Cortex of kidney (tissue), 1 donor: ENCODE measurements at places on chromosomes 5 and 9.

- no peak for DNase-seq
These were observed 610.4 kb upstream of the CDH10 start for GRCh38 chr5:25255128-25255527.

GRCh38 chr5:141603923-141604717, 14.7 kb downstream of the DIAPH1 start:
- no peak for DNase-seq

DNA sequence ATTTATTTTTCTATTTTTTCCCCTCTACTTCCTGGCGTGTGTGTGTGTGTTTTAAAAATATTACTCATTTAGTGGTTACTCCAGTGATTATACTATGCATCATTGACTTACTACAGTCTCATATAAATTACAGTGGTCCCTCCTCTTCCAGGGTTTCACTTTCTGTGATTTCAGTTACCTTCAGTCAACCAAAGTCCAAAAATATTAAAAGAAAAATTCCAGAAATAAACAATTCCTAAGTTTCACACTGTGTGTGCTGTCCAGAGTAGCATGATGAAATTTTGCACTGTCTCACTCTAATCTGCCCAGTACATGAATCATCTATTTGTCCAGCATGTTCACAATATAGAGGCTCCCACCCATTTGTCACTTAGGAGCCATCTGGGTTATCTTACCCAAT, 47.4 kb upstream of the CCDC112 start:
- no peak for DNase-seq

DNA sequence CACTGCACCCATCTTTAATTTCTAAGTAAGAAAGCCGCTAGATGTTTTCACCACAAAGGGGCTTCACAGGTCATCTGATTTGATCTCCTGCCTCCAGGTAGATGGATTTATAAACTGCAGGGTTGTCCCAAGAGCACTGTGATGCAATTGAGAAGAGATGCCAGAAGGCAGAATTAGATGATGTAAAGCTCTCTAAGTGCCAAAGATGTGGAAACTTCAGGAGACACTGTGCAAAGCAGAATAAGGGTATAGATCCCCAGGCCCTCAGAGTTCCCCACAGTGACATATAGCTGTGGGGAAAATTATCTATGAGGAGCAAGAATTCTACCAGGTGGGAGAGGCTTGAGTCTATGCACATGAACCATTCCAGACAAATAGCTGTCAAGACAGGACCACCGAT, 90.5 kb downstream of the FSTL4 start:
- no peak for DNase-seq

DNA sequence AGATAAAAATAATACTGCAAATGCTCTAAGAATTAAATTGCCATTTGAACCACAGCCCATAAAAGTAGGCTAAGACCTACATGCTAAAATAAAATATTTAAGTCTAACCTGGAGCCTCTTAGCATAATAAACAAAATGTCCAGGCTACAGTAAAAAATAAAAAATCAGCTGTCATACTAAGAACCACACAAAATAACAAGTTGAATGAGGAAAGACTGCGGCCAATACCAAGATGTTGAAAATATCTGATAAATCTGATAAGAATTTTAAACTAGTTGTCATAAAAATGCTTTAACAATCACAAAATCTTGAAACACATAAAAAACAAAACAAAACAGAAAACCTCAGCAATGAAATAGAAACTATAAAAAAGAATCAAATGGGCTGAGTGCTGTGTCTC, 336.9 kb upstream of the MSX2 start:
- no peak for DNase-seq

DNA sequence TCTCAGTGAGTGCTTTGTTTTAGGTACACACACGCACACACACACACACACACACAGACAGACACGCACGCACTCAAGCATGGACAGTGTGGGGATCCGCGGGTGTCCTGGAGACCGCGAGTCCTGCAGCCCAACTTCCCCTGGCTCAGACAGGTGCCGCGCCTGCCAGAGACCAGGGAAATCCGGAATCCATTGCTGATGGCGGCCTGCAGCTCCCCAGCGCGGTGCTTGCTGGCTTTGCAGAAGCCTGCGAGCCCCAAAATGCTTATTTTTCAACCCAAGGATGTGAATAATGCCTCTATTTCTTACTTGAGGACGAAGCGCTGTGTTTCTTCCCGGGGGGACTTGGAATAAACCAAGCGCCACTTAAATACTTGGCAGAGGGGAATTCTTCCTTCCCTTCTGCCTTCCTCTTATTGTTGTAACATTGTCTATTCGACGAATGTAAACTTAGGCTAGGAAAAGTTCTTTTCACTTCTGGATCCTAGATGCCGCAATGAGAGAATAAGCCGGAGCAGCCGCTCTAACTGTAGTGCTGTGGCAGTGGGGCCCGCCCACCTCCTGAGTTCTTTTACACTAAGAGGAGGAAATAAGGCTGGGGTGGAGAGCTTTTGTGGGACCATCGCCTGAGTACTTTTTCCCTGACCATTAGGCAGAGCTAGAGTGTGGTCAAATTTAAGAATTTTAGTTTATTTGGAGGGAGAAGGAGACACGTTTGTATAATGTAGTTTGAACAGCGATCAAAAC, 802 bp downstream of the ITGA2 start:
- DNase-seq, result peak; percentile 11

DNA sequence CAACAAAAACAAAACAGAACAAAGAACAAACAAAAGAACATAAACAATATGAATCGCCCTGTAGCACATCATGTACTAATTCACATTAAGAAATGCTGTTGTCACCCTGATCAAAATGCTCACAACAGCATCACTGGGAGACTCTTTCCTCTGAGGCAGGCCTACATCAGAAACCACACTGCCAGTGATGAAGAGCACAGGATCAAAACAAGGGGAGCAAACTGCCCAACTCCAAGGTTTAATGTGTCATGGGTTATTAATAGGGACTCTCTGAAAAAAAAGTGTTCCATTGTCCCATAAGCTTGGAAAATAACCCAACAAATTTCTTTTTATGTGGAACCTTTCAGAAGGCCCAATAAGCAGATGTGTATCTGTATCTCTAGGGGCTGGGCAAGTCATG, 74.2 kb downstream of the PTPN3 start:
- DNase-seq, result no peak

- DNase-seq, result no peak
These were observed 9.4 kb upstream of the MAPK9 start for GRCh38 chr5:180301253-180301652.

DNA sequence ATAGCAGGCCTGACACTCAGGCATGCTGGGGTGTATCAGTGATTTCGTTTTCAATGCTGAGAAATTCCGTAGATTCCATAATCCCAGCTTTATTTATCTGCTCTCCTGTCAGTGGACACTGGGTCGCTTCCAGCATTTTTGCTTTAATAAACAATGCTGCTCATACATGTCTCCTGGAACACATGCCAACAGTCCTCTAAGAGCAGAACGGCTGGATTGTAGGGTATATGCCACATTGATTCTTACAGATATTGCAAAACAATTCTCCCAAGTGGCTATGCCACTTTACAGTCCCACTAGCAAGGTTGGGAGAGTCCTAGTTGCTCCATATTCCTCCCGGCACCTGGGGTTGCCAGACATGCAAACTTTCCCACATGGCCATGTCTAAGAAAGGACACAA, 81.9 kb downstream of the RAPGEF1 start:
- DNase-seq, result no peak

- no peak for DNase-seq
These were observed 29.8 kb downstream of the ELAVL2 start for GRCh38 chr9:23796209-23796608.

GRCh38 chr9:37029776-37030610, 4.1 kb downstream of the PAX5 start:
- no peak for DNase-seq

- DNase-seq, result no peak
These were observed 50.5 kb downstream of the HACD4 start for GRCh38 chr9:20980832-20981455.

DNA sequence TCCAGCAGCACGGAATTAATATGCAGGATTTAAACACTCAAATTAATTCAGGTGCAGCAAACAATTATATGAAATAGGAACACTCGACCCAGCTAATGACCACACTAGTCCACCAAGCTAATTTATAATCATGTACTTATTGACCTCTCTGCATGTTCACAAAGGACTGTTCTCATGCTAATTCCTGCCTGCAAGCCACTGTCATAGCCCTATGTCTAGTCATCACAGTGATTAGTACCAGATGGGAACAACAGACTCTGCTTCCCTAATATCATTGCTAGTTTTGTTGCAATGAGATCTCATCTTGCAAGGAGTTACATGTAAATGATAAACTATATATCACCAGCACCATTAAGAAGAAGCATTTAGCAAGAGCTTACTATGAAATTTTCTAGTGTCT, 553.0 kb upstream of the GRAMD2B start:
- DNase-seq, result no peak

DNA sequence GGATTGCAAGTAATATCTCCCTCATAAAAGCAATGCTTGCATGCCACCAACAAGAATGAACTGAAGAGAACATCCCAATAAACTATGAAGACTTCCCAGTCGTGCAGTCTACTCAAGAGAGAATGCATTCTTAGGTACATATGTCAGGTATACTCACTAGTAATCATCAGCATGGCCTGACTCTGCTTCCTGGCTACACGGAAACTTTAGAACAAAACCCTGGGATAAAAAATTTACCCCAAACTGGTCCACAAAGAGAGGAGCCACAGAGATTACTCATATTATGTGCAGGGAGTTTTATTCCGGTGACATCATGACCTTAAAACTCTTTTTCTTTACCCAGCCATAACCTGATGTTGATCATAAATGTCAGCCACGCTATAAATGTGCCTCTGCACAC, 57.5 kb upstream of the PAPPA start:
- no peak for DNase-seq

DNA sequence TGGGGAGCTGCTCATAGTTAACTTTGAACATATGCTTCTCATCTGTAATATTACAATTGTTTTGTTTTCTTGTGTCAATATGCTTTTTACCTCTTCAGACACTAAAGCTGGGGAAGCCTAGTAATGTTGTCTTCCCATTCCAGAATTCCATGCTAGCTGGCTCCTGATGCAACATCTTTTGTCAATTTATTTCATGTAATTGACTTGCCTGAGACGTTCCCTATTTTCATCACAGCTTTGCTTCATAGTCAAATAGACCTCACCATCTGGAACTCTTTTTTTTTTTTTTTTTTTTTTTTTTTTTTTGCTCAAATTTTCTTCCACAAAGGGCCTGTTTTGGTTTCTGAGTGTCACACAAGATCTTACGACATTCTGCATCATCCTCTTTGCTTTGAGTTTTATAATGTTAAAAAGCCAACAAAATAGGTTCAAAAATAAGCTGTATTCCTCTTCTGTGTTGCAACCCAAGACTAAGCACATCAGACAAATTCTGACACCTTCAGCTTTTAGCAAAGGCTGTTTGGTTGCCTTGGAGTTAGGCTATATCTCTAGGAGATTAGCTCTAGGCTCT, 235.2 kb downstream of the NR3C1 start:
- no peak for DNase-seq

GRCh38 chr5:171308453-171309275, at the start of gene TLX3:
Gene TLX3 (plus strand): TSS chr5:171309248. CDS start chr5:171309366, 118 bp downstream.
- no peak for DNase-seq

- no peak for DNase-seq
These were observed 35.7 kb downstream of the OXCT1 start for GRCh38 chr5:41834506-41834905.

DNA sequence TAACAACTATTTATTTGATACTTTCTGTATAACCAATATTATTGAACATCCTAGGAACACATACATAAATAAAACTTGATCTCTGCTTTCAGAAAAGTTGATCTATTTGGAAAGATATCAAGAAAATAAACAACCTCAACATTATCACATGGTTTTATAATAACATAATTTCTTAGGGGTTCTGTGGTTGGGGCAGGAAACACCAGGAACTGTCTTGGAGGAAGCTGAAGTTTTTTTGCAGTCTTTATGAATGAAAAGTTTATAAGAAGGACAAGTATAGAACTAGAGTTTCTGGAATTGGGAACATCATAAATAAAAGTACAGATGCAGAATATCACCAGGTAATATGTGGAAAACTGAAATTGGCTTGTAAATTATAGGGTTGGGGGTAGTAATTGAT, 296.1 kb downstream of the TAF11L14 start:
- DNase-seq, result no peak

- DNase-seq, result no peak
These were observed 113.0 kb downstream of the COL23A1 start for GRCh38 chr5:178476972-178477754.
